ENCODE measurements at places on chromosomes 6 and 20. TPM values are rescaled to one million over a fixed set of nuclear protein-coding genes. Genes with fewer than 3 reads are reported as not detected.

DNA sequence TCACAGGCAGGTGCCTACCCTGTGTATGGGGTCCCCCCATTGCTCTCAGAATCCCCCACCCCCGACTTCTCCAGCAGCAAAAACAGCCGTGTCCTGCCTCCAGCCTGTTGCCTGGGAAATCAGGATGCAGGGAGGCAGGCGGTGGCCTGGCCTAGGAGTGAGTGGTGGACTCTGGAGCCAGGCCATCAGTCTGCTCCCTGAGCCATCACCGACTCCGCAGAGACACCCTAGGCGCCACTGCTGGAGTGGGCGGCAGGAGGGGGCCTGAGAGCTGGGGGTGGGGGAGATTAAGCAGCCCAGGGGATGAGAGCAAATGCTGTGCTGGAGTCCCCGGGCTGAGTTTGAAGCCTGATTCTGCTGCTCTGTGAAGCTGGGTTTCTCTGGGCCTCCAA lies 93.2 kb downstream of the CD40 start:
- no peak for DNase-seq

DNA sequence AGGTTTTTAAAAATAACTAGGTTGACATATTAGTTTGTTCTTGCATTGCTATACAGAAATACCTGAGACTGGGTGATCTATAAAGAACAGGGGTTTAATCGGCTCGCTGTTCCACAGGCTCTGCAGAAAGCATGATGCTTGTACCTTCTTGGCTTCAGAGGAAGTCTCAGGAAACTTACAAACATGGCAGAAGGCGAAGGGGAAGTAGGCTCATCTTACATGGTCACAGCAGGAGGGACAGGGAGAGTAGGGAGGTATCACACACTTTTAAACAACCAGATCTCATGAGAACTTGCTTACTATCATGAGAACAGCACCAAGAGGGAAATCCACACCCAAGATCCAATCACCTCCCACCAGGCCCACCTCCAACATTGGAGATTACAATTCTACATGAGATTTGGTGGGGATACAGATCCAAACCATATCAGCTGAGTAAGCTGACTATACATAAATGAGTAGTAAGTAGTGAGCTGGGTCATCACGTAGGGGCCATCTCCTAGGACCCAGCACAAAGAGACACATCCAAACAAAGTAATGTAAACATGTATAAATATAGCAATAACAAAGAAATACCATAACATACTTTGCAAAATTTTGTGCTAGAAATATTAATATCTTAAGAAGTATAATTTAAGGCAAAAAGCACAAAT lies 31.4 kb upstream of the SIRPG start:
- no peak for DNase-seq

- DNase-seq = no peak
These were observed 14.6 kb downstream of the SYNJ2 start for GRCh38 chr6:157996201-157996712.

The CST11 gene
- total RNA-seq = not detected

GRCh38 chr6:143221698-143222097 lies 161.0 kb downstream of the AIG1 start:
- no peak for DNase-seq

Data from SJSA1 (cell line).